Stimulated activated CD4-positive, alpha-beta T cell treated with anti-CD3 and anti-CD28 coated beads, TNF-alpha, amount 100 ng/mL, for 4 hours (primary cell): ENCODE measurements at places on chromosomes 2 and 18.

- no peak for DNase-seq
These were observed 188.9 kb upstream of the RASGRP3 start for GRCh38 chr2:33287507-33288005.

DNA sequence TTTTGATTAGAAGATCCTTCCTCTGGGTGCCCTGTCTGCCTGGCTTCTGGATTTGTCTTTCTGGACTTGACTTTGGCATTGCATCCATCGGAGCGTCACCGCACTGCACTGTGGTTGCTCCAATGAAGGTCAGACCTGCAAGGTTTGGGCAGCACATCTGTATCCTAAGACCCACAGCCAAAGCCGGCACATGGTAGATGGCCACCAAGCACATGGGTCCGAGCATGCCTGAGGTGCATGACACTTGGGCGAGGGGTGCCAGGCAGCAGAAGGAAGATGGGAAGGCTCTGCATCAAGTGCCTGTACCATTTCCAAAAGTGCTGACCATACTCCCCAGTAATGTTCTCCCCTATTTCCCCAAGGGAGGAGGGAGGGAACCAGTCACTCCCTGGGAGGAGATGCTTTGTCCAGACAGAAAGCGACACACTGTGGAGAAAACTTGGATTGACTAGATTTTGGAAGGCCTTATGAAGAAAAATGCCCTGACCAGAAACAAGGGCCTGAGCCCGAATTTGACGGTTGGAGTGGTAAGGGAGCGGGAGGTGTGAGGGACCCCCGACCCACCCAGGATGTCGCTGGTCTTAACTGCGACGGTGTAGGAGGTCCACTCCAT is 149.9 kb downstream of the LOXHD1 start:
- DNase-seq = no peak

DNA sequence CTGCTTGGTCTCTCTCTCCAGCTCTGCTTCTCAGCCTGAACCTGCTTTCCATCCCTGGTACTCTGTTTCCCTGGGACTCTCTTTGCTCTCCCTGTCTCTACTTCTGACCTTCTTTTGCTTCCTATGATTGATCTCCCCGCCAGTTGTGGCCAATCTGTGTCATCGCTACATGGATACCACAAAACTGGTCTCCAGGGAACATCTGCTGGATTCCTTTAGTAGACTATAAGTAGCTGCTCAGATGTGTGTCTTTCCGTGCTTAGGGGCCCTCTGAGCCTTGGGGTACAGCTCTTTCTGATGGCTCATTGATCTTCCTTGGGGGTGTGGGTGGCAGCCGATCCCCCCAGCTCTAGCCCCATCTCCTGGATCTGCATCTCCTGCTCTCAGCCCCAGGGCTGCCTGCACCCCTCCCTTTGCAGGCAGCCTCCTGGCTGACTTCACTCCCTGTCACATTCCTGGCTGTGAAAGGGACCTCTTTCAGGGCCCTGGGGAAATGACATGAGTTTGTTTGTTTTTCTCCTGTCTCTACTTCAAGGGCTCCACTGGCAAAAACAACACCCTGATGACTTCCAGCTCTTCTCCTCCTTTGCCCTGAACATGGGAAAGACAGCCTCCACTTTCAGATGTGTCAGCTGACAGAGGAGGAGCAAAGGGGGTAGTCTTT is 333.7 kb downstream of the CYP26B1 start:
- DNase-seq = no peak

GRCh38 chr2:175414882-175415487 is 233.5 kb upstream of the ATP5MC3 start:
- DNase-seq = no peak

DNA sequence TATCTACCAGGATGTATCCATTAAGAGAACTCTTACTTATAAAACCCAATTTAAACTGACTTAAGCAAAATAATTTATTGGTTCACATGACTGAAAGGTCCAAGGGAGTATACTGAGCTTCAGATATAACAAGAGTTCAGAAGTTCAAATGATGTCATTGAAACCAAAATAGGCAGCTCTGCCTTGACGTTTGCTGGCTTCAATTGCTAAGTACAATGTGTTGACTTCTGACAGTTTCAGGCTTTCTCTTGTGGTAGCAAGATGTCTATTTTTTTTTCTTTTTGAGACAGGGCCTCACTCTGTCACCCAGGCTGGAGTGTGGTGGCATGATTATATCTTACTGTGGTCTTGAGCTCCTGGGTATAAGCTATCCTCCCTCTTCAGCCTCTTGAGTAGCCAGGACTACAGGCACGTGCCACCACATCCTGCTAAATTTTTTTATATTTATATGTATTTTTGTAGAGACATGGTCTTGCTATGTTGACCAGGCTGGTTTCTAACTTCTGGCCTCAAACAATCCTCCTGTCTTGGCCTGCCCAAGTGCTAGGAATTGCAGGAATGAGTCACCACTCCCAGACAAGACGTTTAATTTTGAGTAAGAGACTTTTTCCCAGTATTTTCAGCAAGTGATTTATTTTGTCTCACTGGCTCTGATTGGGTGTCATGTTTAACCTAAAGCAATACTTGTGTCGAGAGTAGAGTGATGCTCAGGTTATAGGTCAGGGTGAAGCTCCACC is 184.8 kb downstream of the NR4A2 start:
- DNase-seq = no peak

- DNase-seq = no peak
These were observed 27.9 kb upstream of the GALNT5 start for GRCh38 chr2:157229572-157229971.

GRCh38 chr2:135916207-135916606 is 40.0 kb upstream of the MCM6 start:
- no peak for DNase-seq

DNA sequence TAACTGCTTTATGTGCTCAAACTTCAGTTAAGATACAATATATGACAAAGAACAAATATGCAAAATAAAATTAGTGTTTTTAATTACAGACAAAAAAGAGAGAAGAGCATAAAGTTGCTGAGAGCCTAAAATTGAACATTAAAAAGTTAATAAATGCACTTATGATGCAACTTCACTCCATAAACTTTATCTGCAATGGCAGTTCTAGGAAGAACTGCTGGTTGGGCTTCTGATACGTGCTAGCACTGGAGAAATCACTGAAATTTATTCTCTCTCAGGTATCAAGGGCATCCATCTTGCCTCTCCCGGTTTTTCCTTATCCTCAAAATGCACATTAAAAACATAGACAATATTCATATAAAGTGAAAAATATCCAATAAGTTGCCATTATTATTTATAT is 35.7 kb downstream of the MYO3B start:
- DNase-seq = no peak

- peak; percentile 5 for DNase-seq
These were observed 28.8 kb upstream of the WDR75 start for GRCh38 chr2:189412330-189412953.

GRCh38 chr2:84694088-84694622 is 177.9 kb downstream of the DNAH6 start:
- no peak for DNase-seq

DNA sequence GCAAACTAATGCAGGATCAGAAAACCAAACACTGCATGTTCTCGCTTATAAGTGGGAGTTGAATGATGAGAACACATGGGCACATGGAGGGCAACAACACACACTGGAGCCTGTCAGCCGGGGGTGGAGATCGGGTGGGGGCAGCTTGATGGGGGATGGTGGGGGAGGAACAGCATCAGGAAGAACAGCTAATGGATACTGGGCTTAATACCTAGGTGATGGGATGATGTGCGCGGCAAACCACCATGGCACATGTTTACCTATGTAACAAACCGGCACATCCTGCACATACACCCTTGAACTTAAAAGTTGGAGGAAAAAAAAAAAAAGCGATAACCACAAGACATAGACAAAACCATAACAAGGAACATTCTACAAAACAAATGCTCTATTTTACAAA is 10.4 kb downstream of the CHMP3 start:
- no peak for DNase-seq

DNA sequence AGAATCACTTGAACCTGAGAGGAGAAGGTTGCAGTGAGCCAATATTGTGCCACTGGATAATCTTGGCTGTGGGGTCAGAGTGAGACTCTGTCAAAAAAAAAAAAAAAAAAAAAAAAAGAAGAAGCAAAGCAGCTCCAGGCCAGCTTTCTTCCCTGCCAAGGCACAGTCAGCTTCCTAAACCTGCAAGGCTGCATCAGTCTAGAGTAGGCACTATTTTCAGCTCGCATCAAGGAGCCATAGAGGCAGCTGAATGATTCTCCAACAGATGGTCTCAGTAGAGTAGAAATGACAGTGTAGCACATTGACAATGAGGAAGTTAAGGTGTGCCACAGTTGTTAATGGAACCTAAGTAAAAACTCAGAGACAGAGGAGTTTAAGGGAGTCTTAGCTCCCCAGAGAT is 35.6 kb downstream of the BMP10 start:
- no peak for DNase-seq

DNA sequence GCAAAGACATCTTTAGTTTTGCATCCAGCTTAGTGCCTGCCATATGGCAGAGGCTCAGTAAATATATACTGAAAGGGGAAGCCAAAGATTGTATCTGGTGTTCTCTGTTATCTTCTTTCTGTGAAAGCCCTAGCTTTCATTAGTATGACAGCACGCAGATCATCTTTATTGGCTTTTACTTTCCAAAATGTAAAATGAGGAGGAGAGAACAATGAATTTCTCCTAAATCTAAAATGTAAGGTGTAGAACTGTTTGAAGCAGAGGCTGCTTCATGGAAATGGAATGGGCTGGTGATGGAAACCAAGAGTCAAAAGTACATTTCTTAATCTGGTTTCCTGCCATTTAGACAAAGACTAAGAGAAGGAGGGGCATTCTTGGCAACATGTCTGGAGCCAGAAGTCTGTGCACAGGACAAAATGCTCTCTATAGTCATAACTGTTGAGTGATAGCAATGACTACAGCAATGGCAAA is 1029.9 kb upstream of the PIK3C3 start:
- DNase-seq = no peak

DNA sequence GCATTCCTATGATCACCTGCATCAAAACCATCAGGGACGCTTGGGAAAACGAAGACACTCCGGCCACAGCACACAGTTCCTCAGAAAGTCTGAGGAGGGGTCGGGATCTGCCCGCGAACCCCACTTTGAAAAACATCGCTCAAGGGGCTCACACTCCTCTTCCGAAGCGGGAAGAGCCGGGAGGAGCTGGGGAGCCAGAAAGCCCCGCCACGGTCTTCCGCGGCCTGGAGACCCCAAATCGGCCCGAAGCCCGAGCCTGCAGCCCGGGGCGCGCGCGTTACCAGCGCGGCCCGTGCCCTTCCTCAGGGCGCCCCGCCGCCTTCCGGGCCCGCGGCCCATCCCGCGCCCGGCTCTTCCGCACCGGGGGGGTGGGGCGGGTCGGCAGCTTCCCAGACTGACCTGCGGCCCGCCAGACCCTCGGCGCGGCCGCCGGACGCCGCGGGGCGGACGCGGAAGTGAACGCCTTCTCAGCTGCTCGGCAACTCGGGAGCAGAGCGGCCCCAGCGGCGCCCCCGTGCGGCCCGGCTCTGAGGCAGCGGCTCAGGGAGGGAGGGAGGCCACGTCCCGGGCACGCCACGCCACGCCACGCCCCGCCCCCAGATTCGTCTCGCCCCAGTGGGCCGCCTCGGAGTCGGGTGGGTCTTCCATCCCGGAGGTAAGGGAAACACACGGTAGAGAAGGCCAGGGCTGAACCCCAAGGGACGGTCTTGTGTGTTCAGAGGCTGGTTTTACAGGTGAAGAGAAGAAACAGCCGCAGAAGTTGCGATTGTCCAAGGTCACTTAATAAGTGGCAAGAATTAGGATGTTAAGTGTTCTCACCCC is at the start of gene KCTD18:
TSS of gene KCTD18 (minus strand) at position 457 of the 822 bp plus-strand sequence. CDS start 3,052 bp downstream, outside the sequence.
- DNase-seq = peak; percentile 89
